ENCODE measurements at places on chromosomes 2 and 18. TPM values are rescaled to one million over a fixed set of nuclear protein-coding genes. Genes with fewer than 3 reads are reported as not detected.

Gene STK36
- 12.7 TPM for total RNA-seq

Gene CRIM1
- 22.7 TPM for total RNA-seq

Gene EDAR
- 0.26 TPM for total RNA-seq

Gene CNRIP1
- 48.3 TPM for total RNA-seq

Gene SYT4
- total RNA-seq, result 0.31 TPM

Gene ZSWIM2
- total RNA-seq, result 0.44 TPM

Gene HOXD13
- not detected for total RNA-seq

Gene RNF138
- 12.4 TPM for total RNA-seq

Gene UCN
- total RNA-seq, result 1.4 TPM

Gene TFCP2L1
- total RNA-seq, result 0.21 TPM

Gene ASTL
- total RNA-seq, result not detected

Gene LYG2
- total RNA-seq, result not detected

Gene PLGLB2
- 4.1 TPM for total RNA-seq

Gene RFX8
- total RNA-seq, result not detected

Gene GATA6
- 0.38 TPM for total RNA-seq

Gene ABHD3
- 6.2 TPM for total RNA-seq

Gene OTOF
- 1.3 TPM for total RNA-seq

Gene ABHD1
- 1.6 TPM for total RNA-seq

Gene PTPRN
- 0.94 TPM for total RNA-seq

Gene FSHR
- total RNA-seq, result not detected

Gene EVX2
- total RNA-seq, result 0.19 TPM

Gene COL4A3
- 0.56 TPM for total RNA-seq

Gene SLC19A3
- total RNA-seq, result 7.5 TPM

Gene IGFBP2
- total RNA-seq, result 615 TPM

Gene ITGA4
- 2.4 TPM for total RNA-seq

Gene PXDN
- total RNA-seq, result 80.9 TPM

Gene TNS1
- total RNA-seq, result 14.7 TPM

Gene FAM237A
- not detected for total RNA-seq

Gene VSNL1
- total RNA-seq, result 10.8 TPM

Gene COLEC11
- not detected for total RNA-seq

Gene MITD1
- total RNA-seq, result 20.2 TPM

Gene AQP12A
- not detected for total RNA-seq

Gene SNTG2
- total RNA-seq, result 1.1 TPM

Gene B3GNT7
- total RNA-seq, result 0.50 TPM

Gene SMPD4
- total RNA-seq, result 24.1 TPM

Gene LINC00305
- total RNA-seq, result not detected

Gene CCDC68
- 0.14 TPM for total RNA-seq

Gene HAAO
- total RNA-seq, result 1.4 TPM

Gene DCDC2C
- not detected for total RNA-seq

Gene CCDC150
- 3.4 TPM for total RNA-seq

Gene NMS
- not detected for total RNA-seq

All from motor neuron (in vitro differentiated cells).